Right renal cortex interstitium (tissue), 3 donors: ENCODE measurements at places on chromosomes 6 and 20.
A peak's percentile ranks its signal among the peaks of the same experiment; 100 is the strongest.

- DNase-seq, result no peak
These were observed 88.1 kb upstream of the IFNGR1 start for GRCh38 chr6:137307163-137307854.

GRCh38 chr20:9068233-9068801 is 570 bp upstream of the PLCB4 start:
- peak; percentile 29 for DNase-seq

DNA sequence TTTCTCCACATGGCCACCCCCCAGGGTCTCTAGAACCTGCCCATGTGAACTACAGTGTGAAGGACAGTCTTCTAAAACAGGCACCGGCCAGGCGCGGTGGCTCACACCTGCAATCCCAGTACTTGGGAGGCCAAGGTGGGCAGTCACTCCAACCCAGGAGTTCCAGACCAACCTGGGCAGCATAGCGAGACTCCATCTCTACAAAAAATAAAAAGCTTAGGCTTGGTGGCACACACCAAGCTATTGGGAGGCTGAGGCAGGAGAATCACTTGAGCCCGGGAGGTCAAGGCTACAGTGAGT is 13.7 kb downstream of the ACSS1 start:
- DNase-seq, result no peak

GRCh38 chr6:47200536-47201334 is 109.0 kb downstream of the TNFRSF21 start:
- DNase-seq, result no peak

- no peak for DNase-seq
These were observed 70.3 kb downstream of the PKHD1 start for GRCh38 chr6:52016915-52017748.

DNA sequence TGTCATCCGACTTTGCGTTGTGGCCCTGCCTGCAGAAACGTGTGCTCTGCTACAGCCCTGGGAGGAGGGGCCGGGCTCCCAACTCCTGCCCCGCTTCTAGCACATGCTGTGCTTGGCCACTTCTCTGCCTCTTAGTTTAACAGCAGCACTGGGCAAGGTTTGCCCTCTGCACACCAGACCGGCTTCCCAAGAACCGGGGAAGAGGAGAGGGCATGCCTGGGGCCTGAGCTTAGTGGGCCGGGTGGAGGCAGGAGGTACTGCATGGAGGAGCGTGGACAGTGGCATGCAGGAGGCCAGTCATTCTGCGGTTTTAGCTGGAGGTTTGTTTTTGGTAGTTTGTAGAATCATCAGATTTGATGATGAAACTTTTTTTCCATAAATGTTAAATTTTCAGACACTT is 45.5 kb downstream of the CEP43 start:
- no peak for DNase-seq

- DNase-seq, result no peak
These were observed 2.8 kb downstream of the EZR start for GRCh38 chr6:158816329-158816728.

DNA sequence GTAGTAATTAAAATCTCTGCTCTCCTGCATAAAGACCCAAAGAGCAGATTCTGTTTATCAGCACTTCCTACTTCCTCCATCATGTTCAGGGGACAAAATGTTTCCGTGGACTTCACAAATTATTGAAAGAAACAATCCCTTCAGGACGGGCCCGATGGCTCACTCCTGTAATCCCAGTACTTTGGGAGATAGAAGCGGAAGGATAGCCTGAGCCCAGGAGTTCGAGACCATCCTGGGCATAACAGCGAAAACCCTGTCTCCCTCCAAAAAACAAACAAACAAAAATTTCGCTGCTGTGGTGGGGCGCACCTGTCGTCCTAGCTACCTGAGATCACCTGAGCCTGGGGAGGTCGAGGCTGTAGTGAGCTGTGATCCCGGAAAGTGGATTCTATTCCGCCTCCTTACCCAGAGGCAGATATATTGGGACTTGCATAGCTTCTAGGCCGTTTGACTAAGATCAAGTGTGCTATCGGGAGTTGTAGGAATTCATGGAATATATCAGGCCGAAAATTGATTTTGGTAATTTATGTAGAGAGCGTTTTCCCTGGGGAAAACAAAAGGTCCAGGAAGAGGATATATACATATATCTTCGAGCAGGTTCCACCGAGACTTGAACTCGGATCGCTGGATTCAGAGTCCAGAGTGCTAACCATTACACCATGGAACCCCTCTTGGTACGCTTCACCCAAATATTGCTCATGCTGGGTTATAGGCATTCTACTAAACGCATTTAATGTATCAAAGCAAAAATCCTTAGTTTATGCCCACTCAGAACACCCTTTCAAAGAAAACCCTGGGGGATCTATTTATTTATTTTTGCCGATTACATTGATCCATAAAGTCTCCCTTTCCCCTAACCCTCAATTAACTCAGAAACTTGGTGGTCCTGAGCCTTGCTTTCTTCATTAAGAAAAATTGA is 74.5 kb upstream of the ZNF184 start:
- DNase-seq, result no peak

DNA sequence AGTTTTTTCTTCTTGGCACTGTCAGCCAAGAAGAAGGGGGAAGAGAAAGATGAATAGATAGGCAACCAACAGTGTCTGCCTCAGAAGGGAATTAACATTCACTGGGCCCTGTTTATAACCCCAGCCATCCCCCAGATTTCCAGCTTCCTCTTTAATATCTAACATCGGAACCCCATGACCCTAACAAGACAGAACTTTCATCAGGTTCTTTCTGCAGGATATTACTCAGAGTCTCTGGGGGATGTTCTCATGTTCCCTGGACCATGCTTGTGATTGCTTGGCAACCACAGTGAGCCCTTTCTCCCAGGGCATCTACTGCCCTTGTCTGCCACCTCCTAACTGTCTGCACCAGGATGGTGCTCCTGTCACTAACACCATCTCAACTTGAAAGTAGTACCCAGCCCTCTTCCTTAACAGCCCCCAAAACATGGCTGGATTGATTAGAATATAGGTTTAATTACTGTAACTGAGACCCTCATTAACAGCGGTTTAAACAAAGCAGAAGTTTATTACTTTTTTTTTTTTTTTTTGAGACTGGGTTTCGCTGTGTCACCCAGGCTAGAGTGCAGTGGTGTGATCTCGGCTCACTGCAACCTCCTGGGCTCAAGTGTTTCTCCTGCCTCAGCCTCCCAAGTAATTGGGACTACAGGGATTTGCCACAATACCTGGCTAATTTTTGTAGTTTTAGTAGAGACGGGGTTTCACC is 12.0 kb upstream of the PTPN1 start:
- DNase-seq, result no peak

DNA sequence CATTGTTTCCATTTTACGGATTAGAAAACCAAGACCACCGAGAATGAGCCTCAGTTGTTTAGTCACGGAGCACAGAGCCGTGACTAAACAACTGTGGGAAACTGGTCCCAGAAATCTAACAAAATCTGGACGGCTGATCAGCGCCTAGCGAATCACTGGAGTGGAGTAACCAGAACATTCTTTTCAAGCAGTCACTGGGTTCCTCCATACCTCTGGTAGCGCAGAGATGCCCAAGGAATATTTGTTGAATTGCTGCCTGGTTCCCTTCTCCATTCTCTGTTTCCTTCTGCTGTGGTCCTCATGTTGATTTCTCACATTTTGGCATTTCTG is 62.0 kb downstream of the GPX5 start:
- DNase-seq, result no peak

- no peak for DNase-seq
These were observed 24.1 kb upstream of the GCLC start for GRCh38 chr6:53568776-53569616.

GRCh38 chr6:136859430-136859829 is 37.0 kb downstream of the PEX7 start:
- DNase-seq, result no peak

GRCh38 chr6:167129562-167129961 is 6.7 kb downstream of the CCR6 start:
- no peak for DNase-seq

- DNase-seq, result no peak
These were observed 636.3 kb downstream of the UTRN start for GRCh38 chr6:144921206-144921975.

DNA sequence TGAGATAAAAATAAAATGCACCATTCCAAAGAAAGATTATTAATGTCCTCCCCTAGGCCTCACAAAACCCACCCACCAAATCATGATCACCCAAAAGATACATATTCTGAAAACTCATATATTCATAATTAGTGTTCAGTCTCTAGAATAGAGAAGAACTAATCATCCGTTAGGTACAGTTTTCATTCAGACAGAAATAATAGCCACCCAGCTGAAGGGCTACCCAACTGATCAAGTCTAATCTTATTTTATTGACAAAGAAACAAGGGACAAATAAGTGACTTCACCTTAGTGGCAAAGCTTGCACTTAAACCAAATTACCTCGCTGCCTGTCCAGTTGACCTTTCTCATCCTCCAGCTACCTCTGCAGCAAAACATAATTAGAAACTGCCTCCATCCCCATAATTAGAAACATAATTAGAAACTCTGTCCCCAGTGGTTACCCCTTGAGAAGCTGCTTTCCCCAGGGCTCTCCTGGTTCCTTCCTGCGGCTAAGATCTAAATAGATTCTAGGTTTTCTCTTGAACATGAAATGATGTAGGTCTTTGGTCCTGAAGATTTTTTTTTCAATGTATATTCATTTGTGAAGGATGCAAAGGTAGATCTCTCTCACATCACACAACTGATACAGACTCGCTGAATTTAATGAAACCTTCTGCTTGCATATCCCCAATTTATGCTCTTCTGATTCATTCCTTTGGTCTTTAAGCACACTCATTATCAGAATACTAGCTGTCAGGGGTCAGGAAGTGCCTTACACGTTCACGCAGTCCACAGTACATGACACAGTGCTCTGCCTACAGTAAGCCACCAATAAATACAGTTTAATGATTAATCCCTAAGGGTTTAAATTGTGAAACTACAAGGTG is 46.3 kb downstream of the HBS1L start:
- no peak for DNase-seq

GRCh38 chr20:53738945-53739798 is 145.5 kb upstream of the ZNF217 start:
- no peak for DNase-seq

DNA sequence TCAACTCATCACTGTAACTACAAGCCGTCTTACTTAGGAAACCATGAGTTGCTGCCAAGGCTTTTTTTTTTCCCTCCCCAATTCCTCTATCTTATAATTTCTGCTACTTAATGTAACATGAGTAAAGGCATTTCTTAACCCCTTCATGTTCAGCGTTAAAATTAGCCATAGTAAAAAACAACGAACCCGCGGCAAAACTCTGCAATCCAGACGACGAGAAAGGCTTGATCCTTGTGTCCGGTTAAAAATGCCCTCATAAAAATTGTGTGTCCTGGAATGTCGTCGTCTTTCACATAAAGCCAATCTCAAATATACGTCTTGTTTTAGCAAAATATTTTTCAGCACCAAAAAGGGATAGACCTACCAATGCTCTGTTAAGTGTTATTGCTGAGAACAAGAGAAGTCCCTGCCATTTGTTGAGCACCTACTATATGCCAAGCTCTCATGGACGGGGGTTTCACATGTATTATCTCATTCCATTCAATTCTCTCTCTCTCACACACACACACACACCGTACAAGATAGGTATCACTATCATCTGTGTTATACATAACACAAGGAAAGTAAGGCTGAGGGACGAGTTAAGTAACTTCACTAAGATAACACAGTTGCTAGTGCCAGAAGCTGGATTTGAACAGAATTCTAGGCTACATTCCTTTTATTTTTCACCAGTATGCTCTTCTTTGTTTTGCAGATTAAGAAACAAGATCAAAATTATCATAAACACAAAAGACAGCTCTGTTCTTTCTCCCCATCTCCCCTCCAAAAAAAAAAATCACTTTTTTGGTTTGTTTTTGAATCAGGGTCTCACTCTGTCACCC is 683 bp upstream of the ARHGAP18 start:
- DNase-seq, result no peak

DNA sequence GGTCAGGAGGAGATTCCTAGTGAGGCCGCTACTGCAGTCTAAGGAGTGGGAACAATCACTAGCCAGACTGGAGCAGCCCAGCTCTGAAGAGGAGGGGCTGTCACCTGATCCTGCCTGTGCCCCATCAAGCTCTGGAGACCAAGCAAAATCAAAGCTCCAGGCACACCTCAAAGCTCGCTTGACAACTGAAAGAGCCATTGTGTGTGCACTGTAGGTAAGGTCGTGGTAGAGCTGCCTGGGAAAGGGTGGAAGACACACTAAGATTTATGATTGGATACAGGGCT is 58.2 kb downstream of the CSE1L start:
- DNase-seq, result no peak
